Cortex of kidney (tissue), 1 donor: ENCODE measurements at places on chromosomes 1 and 21.

- no peak for DNase-seq
These were observed 18.3 kb downstream of the CLIC6 start for GRCh38 chr21:34687065-34687464.

DNA sequence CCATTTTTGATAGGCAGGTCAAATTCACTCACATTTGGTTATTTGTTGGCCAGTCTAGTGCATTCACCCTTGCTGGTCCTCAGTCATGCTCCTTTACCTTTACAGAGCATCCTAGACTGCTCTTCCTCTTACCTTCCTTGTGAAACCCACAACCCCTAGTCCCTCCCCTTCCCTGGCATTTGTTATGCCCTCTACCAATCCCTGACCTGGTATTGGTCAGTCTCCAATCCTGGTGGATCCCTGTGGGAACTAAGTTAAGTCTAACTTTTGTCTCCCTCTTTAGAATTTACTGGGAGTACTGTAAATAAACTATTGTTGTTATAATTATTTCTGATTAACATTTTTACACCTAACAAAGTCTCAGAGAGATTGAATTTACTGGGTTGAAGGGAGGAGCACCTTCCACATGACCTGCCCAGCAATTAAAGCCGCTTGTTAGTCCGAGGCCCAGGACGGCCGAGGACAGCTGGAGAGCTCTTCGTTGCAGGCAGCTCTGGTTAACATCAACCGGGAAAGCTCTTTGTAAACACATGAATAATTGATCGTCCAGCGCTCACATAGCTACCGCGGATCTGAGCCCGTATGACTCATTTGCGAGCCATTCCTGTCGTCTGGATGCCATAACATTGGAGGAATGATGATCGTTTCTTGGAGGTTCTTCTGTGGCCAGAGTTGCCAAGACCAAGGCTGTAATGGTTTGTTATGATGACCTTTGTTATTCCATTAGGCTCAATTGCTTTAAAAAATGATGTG, 31.9 kb downstream of the MTARC1 start:
- DNase-seq, result no peak

GRCh38 chr21:46145159-46145839, 10.1 kb downstream of the FTCD start:
- no peak for DNase-seq

DNA sequence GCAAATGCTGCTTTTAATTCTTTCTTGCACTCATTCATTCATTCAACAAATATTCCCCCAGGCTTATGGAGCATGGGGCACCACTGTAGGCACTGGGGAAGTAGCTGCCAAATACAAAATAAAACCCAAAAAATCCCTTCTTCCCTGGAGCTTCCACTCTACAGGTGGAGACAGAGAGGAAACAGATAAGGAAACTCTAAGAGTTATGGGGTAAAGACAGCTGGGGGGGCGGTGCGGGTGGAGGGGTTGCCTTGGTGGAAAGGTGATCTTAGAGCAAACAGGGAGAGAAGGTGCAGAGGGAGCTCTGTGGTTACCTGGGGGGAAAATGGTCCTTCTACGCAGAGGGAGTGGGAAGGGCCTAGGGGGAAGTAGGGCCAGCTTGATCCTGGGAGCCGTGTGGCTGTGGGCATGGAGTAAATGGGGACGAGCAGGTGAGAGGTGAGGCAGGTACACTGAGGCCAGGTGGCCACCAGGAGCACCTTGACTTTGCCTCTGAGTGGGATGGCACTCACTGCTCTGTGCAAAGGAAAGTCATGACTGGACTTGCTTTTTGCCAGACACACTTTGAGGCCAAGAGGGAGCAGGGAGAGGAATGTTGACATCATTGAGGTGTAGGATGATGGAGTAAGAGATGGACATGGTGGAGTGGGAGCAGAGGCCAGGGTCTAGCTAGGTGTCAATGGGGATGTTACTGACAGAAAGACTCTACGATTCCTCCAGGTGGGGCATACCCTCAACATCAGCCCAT, 152.0 kb downstream of the ETS2 start:
- no peak for DNase-seq

GRCh38 chr1:19160831-19161230, 49.2 kb downstream of the UBR4 start:
- DNase-seq, result no peak

DNA sequence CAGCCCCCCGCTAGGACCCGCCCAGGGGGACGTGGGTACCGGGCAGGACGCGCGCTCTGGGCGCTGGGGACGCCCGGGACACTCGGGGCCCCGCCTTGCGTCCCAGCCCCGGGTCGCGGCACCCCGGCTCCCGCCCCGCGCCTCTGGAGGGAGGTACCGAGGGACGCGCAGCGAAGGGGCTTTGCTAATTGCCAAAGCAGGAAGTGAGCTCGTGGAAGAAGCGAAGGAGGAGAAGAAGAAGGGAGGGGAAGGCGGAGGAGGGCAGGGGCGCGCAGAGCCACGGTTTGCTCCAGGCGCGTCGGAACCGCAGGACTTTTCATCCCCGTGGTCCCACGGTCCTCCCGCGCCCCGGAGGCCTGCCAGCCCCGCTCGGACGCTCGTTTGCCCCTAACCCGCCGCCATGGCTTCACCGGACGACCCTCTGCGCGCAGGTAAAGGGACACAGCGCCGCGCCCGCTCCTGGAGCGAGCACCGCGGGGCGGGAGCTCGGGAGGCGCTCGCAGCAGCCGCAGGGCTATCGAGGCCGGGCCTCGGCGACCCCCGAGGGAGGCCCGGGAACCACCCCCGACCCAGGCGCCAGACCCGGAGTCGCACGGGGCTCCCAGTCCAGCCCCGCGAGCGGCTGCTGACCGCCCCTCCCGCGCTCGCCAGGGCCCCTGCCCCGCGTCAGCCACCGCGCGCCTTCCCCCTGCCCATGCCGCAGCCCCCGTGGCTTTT, 1.3 kb downstream of the EDARADD start:
- DNase-seq, result no peak

- DNase-seq, result no peak
These were observed 376.3 kb downstream of the AMY1C start for GRCh38 chr1:104125970-104126369.

GRCh38 chr21:27639286-27639685, 672.4 kb upstream of the ADAMTS5 start:
- no peak for DNase-seq

DNA sequence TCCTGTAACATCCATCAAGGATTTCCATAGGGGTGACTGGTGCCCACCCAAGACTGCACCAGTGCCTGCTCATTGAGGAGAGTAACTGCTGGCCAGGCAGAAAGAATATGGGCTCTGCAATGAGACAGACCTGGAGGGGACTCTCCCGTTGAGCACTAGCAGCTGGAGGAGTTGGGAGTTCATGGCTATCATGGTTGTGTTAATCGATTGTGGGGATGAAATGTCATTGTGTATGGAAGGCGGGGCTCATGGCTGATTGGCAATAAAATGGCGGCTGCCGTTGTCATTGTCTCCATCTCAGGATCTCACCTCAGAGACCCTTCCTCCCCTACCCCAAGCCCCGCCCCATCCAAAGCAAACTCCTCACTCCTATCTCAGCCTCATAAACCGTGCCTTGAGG, 3.9 kb downstream of the TMEM125 start:
- DNase-seq, result no peak

- DNase-seq, result no peak
These were observed 3.8 kb downstream of the MXRA8 start for GRCh38 chr1:1354271-1355247.

- no peak for DNase-seq
These were observed 68.4 kb upstream of the TENT5C start for GRCh38 chr1:117537291-117537920.

- no peak for DNase-seq
These were observed 36.6 kb downstream of the C1orf87 start for GRCh38 chr1:60036856-60037460.

GRCh38 chr1:46820560-46821060, 21.8 kb downstream of the CYP4B1 start:
- no peak for DNase-seq

GRCh38 chr1:111880881-111881837, 108.3 kb downstream of the KCND3 start:
- no peak for DNase-seq

- no peak for DNase-seq
These were observed 24.8 kb upstream of the NTPCR start for GRCh38 chr1:232925421-232926220.

DNA sequence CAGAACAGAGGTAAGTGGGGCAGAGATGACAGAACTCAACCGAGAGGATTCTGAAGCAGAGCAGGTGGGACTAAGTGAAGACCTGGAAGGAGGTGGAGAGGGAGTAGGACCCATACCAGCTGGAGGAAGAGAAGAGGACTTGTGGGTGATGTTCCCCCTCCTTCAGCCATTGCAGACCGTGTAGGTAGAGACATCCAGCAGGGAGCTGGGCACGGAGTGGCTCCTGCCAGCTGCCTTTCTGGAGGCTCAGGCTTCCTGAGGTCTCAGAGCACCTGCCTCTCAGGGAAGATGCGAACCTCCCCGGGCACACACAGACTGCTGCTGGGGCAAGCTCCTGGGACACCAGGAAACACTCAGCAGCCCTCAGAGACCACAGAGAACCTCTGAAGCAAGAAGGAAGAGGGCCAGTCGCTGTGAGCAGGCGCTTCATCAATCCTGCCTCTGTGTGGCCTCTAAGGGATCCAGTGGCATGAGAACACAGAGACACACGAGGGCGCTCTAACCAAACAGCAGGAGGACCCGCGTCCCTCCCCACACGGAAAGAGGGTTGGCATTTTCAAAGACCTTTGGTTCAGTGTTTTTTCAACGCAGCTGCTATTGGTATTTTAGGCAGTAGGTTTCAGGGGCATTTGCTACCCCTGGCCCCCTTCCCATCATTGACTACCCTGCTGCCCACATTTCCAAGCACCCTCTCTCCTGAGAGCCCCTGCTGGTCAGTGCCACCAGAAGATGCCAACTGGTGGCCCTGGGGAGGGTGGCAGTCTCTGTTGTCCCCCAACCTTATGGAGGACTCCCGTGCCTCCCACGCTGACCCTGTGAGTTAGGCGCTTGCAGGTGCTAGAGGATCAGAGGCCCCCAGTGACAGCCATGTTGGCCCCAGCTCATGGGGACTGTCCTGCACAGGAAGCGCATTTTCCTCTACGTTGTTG, 89.6 kb upstream of the EDN2 start:
- DNase-seq, result no peak

- no peak for DNase-seq
These were observed at the start of gene TIAM1 for GRCh38 chr21:31343680-31344480. Gene TIAM1, minus strand, starts transcription at chr21:31344261. Its CDS starts 77,289 bp downstream, at chr21:31266972.

GRCh38 chr1:234780531-234781162, 170.7 kb upstream of the IRF2BP2 start:
- no peak for DNase-seq
